ENCODE measurements at places on chromosomes 7 and 10.

DNA sequence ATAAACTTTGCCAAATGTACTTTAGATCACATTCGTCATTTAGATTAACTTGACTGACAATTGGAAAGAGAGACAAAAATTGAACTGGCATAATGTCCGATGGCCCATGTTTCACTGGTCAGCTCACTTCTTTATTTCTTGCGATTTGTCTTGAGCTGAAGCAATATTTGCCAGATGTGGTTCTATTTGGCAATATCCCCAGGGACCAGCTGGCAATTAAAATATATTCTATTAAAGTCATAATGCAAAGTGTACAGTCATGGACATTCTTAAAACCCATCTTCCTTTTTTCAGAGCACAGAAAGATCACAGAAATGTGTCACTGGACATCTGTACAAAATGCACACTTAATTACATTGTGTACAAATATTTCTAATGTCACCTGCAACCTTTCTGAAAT, 26.3 kb downstream of the NEBL start:
- no peak for DNase-seq

- no peak for DNase-seq
Observed at GRCh38 chr10:97927622-97928021, 78.0 kb downstream of the GOLGA7B start.

GRCh38 chr7:119256001-119256400, 1017.0 kb upstream of the KCND2 start:
- DNase-seq: no peak

DNA sequence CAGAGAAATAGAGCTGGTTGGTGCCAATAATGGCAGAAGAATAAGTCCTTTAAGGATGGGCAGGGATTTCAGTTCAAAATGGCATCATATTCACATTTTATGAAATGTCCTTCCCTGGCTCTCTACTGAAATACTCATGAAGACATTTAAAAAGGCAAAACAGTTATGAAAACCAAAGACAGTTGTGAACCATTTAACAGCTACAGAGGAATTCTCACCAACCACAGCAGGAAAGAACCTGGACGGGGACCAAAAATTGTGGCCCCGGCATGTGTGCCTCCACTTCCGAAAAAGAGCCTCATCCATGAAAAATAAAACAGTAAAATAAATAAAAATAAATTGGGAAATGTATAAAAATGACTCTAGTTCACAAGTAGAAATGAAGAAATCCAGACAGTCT, 539.5 kb downstream of the SUGCT start:
- DNase-seq: peak; percentile 34

- no peak for DNase-seq
Observed at GRCh38 chr7:64300641-64301405, 12.9 kb upstream of the ZNF736 start.

DNA sequence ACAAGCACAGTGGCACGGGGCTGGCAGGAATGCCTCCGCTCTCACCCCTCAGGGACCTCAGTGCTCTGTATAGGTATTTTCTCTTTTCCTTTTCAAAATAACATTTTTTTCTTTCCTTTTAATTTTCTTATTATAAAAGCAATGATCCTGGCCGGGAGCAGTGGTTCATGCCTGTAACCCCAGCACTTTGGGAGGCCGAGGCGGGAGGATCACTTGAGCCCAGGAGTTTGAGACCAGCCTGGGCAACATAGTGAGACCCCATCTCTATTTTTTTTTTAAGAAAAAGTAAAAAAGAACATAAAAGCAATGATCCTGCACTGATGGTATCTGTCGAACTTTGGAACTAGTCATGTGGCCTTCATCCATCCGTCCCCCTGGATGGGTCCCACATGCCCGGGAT, 3.2 kb downstream of the PRF1 start:
- DNase-seq: no peak

DNA sequence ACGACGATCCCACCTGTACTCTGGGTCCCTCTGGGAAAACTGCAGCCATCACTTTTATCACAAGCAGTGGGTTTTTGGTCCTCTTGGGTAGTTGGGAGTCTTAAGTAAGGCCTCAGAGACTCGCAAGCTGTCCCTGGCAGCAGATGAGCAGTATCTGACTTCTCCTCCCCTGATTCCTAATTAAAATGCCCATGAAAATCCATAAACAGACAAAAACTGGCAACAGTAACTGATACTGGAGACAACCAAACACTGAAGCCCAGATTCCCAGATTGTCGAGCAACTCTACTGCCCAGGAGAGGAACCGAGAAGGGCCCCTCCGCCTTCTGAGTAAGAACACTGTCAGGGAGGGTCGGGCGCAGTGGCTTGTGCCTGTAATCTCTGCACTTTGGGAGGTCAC, 333.8 kb downstream of the CALN1 start:
- DNase-seq: no peak

GRCh38 chr7:371779-372545, 82.0 kb downstream of the FOXL3 start:
- no peak for DNase-seq

DNA sequence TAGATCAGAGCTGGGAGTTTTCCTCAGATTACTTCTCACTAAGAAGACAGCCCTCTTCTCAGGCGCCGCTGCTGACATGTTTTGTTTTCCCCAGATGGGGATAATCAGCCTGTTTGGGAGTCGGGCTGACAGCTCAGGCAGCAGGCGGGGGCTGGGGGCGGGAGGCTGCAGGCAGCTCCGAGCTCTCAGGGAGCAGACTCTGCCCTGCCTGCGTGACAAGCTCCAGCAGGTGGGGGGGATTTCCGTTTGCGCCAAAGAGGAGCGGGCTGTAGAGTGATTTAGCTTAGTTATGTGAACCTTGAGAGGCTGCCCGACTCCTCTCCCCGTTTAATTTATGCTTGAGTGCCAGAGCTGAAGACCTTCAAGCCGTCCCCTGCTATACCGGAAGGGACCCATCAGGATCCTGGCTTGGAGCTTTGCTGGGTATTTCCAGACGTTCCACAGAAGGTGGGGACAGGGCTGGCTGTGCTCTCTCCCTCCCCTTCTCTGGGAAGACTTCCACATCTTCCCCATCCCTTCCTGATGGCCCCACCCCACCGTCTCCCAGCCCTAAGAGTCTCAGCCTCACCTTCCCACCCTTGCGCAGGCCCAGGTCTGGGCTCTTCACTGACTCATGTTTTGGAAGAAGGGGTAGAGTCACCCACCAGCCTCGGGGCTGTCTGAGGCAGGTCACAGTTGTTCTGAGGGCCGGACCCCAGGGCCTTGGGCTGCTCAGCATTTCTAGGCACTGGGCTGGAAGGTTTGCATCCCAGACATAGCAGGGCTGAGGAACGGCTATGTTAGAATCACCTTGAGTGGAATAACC, 24.7 kb upstream of the ADCYAP1R1 start:
- DNase-seq: peak; percentile 6

DNA sequence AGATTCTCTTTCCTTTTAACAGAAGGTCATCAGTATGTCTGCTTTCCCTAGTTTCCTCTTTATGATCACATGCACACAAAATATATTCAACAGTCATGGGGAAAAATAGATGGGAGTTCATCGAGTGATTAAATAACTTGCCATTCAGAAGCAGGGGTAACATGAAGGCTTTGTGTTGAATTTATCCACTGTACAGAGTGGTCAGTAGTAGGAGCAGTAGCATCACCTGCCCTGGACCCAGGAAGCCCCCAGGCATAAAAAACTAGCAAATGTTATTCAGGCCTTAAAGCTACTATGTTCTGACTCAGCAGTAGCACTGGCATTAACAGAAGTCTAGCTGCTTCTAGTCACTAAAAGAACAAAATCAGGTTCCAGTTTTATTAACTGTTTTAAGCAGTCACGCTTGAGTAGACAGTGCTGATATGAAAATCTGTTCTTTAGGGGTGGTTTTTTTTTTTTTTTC, 31.4 kb upstream of the FAM133B start:
- DNase-seq: peak; percentile 47

DNA sequence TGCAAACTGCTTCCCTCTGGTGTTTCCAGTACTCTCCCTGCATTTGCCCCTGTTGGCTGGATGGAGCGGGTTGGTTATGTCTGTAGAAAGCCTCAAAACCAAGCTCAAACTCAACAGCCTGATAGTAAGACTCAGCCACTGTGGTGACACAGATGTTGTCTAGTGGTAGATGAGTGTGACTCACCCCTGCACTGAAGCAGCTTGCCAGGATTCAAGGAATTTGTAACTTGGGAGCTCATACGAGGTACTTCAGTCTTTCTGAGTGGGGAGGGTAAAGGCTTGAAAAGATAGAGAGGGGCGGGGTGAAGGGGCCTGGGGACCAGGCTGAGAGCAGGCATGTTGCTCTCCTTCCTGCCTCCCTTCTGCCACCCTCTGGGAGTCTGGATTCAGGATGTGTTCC, 22.9 kb upstream of the AQP1 start:
- peak; percentile 79 for DNase-seq

DNA sequence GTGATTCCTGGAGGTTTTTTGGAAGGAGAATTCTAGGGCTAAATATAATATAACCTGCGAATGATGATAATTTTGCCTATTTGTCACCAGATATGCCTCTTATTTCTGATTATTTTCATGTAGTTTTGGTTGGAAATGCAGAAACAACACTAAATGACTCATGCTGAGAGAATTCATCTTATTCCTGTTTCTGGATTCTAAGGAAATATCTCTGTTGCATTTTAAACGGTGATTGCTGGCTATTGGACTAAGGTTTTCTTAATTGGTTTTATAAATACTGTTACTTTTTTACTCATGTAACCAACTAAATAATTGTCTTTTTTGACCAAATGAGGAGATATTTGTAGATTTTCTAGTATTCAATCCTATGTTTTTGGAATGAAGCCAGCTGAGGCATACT, 204.9 kb upstream of the NPSR1 start:
- DNase-seq: peak; percentile 44

GRCh38 chr10:31102421-31102820, 70.8 kb upstream of the ZNF438 start:
- no peak for DNase-seq

- DNase-seq: no peak
Observed at GRCh38 chr10:8272794-8273425, 218.4 kb downstream of the GATA3 start.

Measured in iris pigment epithelial cell (primary cell).